ENCODE measurements at places on chromosomes 1 and 21. TPM values are rescaled to one million over a fixed set of nuclear protein-coding genes. Genes with fewer than 3 reads are reported as not detected.

GRCh38 chr1:161382214-161383019 is 14.7 kb upstream of the CFAP126 start:
- DNase-seq = no peak

DNA sequence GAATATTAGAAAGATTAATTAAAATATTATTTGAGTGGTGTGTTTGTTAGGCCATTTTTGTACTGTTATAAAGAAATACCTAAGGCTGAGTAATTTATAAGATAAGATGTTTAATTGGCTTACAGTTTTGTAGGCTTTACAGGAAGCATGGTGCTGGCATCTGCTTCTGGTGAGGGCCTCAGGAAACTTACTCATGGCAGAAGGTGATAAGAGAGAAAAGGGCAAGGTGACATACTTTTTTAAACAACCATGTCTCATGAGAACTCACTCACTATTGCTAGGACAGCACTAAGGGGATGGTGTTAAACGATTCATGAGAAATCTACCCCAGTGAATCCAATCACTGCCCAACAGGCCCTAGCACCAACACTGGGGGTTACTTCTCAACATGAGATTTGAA is 56.7 kb upstream of the RGS21 start:
- no peak for DNase-seq

GRCh38 chr1:116471241-116471640 is 98.2 kb downstream of the ATP1A1 start:
- DNase-seq = no peak

- DNase-seq = no peak
These were observed 142.1 kb upstream of the COL11A1 start for GRCh38 chr1:103250441-103250861.

DNA sequence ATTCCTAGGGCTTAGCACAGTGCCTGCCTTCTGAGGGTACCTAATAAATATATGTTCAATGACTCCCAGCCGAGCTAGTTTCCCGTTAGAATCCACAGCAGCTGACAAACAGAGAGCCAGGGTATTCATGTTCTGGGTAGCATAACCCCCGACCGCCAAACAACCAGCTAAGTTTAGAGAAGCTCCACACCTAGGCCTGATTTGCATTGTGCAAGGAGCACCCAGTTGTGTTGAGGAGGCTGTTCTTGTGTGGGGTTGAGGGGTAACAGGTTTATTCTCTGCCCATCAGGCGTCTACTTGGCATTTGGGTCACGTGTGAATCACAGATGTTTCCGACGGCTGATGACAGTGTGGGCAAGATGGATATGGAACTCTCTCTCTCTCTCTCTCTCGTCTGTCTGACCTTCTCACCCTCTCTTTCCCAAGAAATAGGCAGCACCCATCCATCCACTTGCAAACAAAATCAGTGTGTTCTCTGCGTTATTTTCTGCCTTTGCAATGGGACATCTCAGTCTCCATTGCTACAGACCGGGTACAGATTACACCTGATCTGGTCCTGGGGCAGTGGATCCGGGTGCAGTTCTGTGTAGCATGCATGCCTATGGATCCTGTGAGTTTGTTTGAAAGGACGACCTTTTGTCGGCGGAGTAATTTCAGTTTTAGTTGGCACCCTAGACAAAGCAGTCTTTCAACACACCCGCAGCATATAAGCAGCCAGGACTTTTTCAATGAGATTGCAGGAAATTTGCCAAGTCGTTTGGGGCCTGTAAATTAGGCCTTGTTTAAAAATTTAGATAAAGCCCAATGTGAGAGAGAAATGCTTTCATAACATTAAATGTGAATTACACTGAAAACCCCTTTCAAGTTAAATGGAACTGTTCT is 29.4 kb downstream of the KAZN start:
- DNase-seq = no peak

- no peak for DNase-seq
These were observed 75.4 kb upstream of the LRRC7 start for GRCh38 chr1:69492286-69492685.

- no peak for DNase-seq
These were observed 15.0 kb downstream of the SKI start for GRCh38 chr1:2242814-2243725.

DNA sequence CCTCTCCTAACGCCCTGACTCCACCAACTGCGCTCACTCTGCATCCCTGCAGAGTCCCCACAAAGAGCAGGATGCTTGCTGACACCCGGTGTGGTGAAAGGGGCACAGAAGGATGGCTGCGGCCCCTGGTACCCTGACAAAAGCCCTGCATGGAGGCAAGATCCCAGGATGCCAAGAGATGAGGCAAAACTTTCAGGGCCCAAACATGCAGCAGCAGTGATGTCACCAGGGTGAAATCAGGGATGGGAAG is 36.6 kb downstream of the SLC9A1 start:
- no peak for DNase-seq

GRCh38 chr1:110430366-110430765 is 20.6 kb upstream of the PROK1 start:
- DNase-seq = no peak

Gene CFAP74
- total RNA-seq = not detected

Gene C8B
- not detected for total RNA-seq

Gene SRSF4
- 136 TPM for total RNA-seq

Gene TP73
- 0.62 TPM for total RNA-seq

Gene PAPPA2
- 0.64 TPM for total RNA-seq
